ENCODE measurements at places on chromosomes 16 and 17.

GRCh38 chr16:51306116-51306515 is 155.0 kb upstream of the SALL1 start:
- no peak for DNase-seq

DNA sequence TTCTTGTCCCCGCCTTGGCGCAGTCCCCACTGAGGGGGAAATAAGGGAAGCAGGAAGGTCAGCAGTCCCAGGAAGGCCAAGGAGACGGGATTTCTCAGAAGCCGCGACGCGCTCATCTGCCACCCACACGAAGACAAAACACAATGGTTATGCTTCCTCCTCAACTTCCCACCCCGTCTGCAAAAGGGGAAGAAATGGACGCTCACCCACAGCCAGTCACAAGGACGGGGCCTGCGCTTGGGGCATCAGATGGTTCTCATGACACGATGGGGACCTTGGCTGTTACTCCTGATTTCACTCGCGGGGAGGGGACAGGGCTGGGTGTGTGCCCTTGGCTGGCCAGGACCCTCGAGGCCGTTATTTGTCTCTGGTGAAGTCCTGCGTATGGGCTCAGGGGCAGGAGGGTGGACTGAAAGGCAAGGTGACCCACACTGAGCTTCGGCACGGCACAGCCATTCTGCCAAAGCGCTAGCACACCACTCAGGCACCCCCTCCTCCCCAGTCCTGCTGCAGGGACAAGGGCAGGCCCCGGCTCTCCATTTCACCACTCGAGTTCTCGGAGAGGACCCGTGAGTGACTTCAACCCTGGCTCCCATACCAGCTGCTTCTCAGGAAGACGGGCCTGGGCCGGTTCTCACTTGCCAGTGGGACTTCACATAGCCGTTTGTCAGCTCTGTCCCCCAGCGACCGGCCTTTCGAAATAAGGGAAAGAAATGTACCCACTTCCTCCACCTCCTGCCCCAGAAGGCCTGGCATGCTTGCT is 84.5 kb downstream of the ABR start:
- no peak for DNase-seq

GRCh38 chr16:84495506-84495905 is 9.0 kb downstream of the MEAK7 start:
- no peak for DNase-seq

DNA sequence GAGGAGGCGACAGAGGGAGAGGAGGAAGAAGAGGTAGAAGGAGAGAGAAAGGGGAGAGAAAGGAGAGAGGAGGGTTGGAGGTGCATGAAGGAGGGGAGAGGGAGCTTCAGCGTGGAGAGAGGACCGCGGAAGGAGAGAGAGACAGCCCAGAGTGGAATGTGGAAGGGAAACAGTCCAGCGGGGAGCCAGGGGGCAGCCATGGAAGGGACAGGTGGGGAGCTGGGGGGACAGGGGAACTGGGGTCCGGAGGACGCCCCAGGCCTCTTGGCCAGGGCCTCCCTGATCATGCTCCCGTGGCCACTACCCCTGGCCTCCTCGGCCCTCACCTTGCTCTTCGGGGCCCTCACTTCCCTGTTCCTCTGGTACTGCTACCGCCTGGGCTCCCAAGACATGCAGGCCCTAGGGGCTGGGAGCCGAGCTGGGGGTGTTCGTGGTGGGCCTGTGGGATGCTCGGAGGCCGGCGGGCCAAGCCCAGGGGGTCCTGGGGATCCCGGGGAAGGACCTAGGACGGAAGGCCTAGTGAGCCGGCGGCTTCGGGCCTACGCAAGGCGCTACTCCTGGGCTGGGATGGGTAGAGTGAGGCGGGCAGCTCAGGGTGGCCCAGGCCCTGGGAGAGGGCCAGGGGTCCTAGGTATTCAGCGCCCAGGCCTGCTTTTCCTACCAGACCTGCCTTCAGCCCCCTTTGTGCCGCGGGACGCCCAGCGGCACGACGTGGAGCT is 759 bp downstream of the ASPHD1 start:
- no peak for DNase-seq

DNA sequence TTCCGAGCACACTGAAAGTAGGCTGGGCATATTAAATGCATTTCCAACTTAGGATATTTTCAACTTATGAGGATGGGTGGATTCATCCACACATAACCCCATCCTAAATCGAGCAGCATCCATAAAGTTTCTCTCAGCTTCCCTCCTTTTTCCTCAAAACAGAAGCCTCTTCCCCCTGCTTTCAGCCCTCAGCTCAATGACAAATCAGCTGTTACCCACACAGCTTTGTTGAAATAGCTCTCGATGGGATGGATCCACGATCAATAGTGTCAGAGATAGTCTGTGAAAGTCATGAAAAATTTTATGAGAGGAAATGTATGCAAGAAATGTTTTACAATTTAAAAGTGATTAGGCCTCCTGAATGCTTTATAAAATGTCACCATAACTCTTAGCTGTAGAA is 2.5 kb downstream of the DHX33 start:
- no peak for DNase-seq

DNA sequence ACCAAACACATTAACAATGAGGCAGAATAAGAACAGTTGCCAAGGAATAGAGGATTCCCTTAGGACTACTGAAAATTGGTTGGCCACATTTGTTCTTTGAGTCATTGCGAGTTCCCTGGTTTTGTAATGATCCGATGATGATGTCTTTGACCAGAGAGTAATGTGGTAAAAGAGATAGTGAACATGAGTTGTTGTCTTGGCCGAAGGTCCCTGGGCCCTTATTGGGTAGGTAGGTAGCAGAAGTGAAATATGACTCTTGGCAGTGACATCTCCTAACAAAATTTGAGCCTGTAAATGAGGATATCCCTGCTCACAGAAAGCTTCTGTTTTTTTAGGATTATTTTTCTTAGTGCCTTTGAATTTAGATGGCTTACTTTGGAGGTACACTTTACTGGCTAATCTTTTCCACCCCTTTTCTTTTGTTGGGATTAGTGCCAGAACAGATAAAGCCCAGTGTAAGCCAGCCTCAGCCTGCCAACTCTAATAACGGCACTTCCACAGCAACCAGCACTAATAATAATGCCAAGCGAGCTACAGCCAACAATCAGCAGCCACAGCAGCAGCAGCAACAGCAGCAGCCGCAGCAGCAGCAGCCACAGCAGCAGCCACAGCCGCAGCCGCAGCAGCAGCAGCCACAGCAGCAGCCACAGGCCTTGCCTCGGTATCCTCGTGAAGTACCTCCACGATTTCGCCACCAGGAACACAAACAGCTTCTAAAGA is 47.2 kb downstream of the TNRC6A start:
- peak; percentile 22 for DNase-seq

- no peak for DNase-seq
Observed at GRCh38 chr16:8951447-8952280, 12.0 kb downstream of the USP7 start.

DNA sequence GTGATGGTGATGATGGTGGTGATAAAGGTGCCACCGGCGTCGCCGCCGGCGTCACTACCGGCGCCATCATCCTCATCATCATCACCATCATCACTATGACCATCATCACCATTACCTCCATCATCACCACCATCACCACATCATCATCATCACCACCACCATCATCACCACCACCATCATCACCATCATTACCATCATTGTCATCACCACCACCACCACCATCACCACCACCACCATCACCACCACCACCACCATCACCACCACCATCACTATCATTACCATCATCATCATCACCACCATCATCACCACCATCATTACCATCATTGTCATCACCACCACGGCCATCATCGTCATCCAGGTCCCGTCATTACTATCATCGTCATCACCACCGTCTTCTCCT is 179.7 kb downstream of the NPIPB11 start:
- no peak for DNase-seq

DNA sequence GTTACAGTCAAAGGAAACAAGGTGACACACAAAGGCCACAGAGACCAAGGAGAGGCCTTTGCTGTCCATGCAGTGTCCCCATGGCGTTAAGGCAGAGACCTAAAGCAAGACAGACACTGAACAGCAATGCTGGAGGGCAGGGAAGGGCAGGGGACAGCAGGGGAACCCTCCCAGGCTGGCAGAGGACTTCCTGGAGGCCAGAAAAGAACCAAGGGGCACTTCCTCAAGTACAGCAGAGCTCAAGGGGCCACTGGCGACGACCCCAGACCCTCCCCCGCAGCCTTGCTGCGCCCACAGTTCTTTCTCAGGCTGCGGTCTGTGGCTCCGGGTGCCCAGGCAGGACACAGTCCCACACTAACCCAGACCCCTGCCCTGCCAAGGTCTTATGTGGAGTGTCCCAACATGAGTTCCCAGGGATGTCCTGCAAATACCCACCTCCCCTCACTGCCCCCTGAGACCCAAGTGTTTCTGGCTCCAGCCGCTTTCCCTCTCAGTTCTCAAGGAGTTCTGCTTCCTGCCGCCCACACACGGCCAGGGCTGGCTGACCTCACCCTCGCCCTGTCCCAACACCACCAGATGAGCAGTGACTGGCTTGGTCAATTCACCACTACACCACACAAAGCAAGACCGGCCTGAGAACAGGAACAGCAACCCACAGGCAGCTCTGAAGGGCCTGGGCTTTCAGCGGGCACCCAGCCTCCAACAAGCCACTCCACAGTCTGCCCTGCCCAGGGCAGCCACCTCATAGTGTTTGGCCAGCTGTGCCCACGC is 4.2 kb downstream of the CLCN7 start:
- no peak for DNase-seq

- DNase-seq = peak; percentile 88
Observed at GRCh38 chr17:38425744-38426143, 2.5 kb upstream of the ARHGAP23 start.
